NCI-H1694 treated with DMSO at 0.1 percent for 48 hours (cell line): ENCODE measurements at places on chromosomes 3 and 15.

GRCh38 chr3:111650378-111651275 is 55.5 kb upstream of the ZBED2 start:
- DNase-seq, result no peak

DNA sequence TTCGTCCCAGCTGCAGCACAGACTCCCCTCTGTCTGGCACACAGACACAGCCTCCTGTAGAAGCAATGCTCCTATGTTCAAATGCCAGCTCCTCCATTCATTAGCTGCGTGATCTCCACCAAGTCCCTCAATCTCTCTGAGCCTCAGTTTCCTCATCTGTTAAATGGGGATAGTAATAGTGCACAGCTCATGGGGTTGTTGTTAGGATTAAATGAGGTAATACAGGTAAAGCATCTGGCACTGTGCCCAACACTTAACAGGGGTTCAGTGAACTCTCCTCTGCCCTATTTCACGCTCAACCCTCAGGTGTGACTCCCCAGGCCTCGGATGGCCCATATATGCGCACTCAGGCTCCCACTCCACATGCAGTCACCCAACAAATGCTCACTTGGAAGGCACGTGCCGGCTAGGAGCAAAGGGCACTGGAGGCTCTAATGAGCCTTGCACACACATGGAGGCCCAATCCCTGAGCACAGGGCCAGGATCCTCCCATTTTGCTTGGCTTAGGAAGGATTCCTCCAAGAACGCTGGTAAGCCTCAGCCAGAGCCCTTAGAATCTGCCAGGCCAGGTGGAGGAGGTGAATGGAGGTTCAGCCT is 176.0 kb upstream of the LINGO1 start:
- DNase-seq, result no peak

DNA sequence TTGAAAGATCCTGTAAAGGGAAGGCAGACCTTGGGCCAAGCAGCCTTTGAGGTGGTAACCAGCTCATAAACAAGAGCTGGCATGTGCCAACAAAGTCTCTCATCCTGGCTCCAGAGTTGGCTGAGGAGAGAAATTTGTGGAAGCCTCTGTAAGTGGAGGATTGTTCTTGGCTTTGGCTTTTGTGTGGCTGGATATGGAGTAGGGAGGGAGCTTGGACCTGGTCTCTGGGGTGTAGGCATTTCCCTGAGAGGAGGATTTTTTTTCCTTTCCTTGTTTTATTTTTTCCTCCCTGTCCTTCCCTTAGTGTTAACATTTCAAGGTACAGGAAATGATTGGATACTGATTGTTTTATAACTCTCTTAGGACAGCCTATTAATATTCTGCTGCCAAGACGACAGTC is 60.8 kb downstream of the ZNF609 start:
- no peak for DNase-seq

DNA sequence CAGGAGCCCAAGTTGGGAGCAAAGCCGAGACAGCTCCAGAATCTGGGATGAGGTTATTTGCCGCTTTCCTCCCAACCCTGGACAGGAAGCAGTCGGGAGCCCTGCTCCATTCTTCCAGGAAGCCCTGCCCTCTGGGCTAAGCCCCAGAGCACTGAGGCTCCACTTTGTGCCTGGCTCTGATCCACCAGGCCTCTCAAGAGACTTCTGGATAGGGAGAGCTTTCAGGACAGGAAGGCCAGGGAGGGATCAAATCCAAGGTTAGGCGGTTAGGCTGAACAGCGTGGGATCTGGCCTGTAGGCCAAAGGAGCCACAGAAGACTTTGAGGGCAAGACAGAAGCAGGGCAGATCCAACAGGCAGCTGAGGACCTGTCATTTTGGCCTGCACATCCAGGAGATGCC is 835 bp downstream of the STOML1 start:
- no peak for DNase-seq

DNA sequence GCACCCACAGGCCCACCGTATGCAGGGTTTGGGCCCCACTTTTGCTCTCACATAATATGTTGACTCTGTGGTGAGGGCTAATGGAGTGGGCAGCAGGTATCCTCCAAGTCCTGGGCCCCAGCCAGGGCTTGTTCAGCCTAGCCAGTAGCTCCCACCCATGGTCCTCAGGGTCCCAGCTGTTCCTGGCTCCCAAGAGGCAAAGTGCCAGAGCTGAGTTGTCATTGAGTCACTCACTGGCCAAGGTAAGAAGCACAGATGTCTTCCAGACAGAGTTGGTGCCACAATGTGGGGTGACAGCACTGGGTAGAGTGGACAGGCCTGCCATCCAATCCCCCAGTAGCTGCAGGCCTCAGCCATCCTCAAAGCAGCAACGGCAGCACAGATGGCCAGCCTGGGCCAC is 4.3 kb downstream of the SHF start:
- peak; percentile 12 for DNase-seq

GRCh38 chr3:113746548-113747282 is at the start of gene ATP6V1A:
TSS of gene ATP6V1A (plus strand) at chr3:113747035. CDS start at chr3:113778754, 31,719 bp downstream.
- DNase-seq, result peak; percentile 96

DNA sequence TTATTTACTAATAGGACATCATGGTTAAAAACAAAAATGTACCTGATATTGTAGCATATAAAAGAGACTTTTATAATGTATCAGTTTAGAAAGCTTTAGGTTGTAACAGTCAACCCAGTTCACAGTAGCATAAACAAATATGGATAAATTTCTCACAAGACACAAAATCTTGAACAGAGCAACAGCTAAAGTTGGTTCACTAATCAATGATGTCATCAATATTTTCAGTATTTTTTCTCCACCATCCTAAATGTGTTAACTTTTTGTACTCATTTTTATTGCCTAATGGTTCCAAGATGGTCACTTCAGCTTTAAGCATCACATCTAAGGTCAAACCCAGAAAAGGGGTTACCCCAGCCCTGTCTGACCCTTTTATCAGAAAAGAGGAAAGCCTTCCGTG is 21.2 kb upstream of the NRG4 start:
- DNase-seq, result no peak

GRCh38 chr3:31213869-31214486 is 318.7 kb upstream of the STT3B start:
- DNase-seq, result no peak

DNA sequence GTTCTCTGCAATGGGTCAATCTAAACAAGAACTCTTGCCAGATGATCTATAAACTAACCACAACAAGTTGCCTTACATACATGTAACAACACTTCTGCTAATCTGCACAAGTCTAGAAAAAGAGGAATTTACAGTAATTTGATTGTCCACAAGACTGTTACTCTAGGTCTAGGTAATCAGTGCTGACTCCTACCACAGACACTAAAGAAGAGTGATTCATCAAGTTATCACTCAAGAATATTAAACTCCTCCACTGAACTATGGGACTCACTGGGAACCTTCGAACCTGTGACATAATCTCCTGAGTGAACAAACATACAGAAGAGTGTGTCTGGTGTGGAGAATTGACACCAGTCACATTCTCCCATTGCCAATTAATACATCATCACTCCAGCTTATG is 138.3 kb downstream of the ANXA2 start:
- no peak for DNase-seq

DNA sequence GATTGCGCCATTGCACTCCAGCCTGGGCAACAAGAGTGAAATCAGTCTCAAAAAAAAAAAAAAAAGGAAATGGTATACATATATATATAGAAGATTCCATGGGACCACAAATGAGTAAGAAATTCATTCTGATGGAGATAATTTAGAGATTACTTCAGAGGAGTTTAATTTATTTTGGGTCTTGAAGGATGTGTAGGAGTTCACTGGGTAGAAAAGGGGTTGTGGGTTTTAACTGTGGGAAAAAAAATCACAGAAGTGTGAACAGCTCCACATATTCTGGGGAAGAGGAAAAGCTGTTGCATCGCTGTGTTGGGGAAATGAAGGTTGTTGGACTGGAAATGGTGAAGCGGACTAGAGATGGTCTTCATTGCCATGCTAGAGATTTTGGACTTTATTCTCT is 4.1 kb upstream of the ICE2 start:
- DNase-seq, result no peak

DNA sequence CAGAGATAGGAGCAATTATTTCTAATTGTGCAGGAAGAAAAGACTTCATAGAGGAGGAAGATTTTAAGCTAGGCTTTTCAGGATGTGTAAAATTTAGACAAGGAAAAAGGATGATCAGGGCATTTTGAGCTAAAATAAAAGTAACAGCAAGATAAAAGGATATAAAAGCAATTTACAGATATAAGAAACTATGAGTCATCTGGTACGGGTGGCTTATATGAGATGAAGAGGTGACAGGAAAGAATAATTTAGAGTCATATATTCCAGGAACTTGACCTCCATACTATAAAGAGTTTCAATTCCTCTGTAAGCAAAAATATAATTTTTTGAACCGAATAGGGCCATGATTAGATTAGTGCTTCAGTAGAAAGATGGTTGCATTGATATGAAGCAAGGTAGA is 273.7 kb downstream of the RBMS3 start:
- no peak for DNase-seq

- no peak for DNase-seq
Observed at GRCh38 chr3:59632760-59633573, 583.1 kb upstream of the CFAP20DC start.
